SK-N-MC (cell line): ENCODE measurements at places on chromosomes 5 and 9.

DNA sequence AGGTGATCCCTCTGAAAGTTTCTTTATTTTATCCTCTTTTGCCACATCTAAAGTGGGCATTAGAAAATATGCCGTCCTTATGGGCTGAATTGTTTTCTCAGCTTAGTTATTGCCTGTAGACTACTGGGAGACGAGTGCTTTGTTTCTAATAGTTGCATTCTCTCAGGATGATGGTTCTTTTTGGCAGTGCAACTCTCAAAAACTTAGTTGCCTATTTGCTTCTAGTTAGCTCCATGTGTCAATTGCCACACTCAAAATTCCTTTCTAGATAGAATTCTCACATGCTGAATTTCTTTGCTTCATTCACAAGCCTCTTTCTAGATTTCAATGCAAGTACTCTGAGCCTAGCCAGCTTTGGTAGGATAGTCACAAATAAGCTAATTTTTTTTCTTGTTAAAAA is 155.5 kb downstream of the FGF10 start:
- DNase-seq = no peak

GRCh38 chr5:144644317-144644716 is 473.6 kb downstream of the KCTD16 start:
- DNase-seq = no peak

DNA sequence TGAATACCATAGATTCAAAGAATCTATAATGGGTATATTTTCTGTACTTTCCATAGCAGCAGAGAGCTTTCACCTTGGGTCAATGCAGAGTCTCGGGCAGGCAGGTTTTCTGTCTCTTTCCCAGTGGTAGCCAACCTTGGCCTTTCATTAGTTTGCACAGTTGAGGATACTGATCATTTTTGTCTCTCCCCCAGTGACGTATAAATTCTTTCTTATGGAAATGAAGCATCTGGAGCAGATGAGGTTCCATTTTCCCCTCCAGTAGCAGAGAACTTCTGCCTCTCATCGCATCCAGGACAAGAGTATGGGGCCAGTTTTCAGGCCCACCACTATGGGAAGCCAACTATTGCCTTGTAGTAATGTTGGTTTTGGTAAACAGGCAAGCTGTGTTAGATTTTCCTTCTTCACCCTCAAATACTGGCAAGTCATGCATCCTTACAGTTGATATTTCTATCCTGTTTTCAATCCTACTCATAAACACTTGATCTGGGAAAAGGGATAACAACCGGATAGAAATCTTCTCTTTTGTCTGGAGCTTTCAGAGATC is 845.2 kb upstream of the CDH18 start:
- no peak for DNase-seq

GRCh38 chr9:78397454-78397853 is 100.5 kb downstream of the PSAT1 start:
- no peak for DNase-seq

- DNase-seq = no peak
These were observed 151.9 kb downstream of the C9orf152 start for GRCh38 chr9:110056062-110056461.

GRCh38 chr5:120504057-120504456 is 40.0 kb downstream of the PRR16 start:
- DNase-seq = no peak

DNA sequence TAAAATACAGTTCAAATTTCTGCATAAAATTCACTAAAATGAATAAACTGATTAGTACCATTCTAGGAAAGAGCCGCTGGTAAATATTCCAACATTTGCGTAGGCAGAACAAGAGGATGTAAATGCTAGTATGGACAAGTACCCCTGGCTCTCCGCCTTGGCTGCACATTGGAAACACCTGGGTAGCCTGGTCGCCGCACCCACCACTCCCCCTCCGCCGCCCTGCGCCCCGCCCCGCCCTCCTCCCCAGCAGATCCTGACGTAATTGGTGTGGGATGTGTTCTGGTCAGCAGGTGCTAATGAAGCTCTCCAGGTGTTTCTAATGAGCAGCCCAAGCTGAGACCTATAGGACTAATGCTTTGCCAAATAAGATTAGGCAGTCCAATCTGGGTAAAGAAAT is 225.7 kb downstream of the FRMD3 start:
- no peak for DNase-seq

DNA sequence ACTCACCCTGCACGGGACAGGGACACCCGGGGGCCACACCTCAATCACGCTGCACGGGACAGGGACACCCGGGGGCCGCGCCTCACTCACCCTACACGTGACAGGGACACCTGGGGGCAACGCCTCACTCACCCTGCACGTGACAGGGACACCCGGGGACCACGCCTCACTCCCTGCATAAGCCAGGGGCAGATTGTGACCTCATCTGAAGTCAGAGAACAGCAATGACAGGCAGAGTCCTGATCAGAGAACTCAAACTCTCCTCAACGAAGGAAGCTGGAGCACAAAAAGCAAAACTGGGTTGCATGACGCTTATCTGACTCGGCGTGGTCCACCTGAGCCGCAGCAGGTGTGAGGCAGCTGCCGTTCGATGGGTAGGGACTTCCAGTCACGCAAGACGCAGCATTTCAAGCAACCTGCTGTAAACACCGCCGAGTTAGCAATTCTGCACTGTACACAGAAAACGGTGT is 3.2 kb downstream of the TERT start:
- no peak for DNase-seq

DNA sequence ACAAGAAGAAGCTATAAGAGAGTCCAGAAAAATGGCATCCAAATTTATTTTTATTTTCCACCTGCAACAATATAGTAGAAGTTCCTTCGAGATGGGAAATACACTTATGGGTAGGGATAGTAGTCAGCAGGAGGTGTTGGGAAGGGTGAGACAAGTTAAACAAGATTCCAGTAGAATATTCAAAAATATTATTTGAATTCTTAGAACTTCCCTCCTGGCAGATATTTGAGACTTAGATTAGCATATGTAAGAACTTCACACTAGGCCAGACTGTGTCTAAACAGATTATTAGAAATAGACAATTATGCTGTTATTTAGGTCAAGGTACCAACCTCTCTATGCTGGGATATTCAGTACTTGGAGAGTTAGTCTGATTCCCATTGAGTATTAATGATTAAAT is 108.7 kb downstream of the PLK2 start:
- DNase-seq = no peak

DNA sequence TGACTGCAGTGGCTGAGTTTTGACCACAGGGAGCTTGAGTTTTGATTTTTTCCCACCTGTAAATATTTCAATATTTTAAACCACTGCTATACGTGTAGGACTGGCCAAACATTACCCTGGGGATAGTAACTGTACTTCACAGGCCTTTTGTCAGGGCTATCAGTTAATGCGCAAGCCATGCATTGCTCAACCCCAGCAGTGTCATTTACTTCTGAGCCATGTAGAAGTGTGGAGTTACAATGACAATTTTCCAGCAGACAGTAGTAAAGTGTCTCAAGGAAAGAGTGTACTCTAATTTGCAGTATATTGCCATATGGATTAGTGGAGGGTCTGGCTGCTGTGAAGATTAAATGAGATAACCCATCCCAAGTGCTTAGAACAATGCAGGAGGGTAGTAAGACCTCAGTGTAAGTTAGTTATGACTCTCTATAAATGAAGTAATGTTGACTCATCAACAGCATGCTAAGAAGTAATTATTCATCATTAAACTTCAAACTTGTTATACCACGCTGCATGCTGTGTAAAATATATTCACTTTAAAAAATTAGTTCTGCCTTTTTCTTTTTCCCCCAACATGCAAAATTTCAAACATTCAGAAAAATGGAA is 489.2 kb downstream of the KDM4C start:
- no peak for DNase-seq

DNA sequence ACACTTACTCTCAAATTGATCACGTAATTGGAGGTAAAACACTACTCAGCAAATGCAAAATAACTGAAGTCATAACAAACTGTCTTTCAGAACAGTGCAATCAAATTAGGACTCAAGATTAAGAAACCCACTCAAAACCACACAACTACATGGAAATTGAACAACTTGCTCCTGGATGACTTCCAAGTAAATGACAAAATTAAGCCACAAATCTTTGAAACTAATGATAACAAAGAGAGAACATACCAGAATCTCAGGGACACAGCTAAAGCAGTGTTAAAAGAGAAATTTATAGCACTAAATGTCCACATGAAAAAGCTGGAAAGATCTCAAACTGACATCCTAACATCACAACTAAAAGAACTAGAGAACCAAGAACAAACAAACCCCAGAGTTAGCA is 540.5 kb upstream of the CDH18 start:
- no peak for DNase-seq

DNA sequence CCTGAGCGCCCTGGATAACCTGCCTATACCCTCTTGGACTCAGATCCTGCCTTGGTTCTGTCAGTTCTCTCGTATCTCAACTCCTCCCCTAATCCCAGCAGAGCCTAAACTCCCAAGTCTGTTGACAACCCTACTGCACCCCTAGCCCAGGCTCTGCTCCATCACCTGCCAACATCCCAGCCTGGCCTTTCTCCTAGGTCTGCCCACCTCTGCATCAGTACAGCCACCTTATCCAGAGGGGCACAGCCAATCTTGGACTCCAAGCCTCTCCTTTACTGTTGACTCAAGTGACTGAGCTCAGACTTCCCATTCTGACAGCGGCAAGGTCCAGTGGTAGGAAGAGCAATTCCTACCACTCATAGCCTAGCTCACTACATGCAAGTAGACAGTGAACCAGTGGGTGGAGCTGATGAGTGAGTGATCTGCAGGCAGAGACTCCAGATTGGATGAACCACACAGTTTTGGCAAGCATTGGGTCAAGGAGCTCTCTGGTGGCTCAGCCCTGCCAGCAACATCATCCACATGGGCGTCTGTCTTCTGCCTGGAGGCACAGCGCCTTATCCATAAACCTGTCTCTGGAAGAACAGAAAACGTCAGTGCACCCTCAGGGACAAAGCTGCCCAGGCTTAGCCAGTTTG is 26.5 kb downstream of the TRMO start:
- no peak for DNase-seq

- no peak for DNase-seq
These were observed 60.3 kb downstream of the S1PR3 start for GRCh38 chr9:89051421-89052025.

DNA sequence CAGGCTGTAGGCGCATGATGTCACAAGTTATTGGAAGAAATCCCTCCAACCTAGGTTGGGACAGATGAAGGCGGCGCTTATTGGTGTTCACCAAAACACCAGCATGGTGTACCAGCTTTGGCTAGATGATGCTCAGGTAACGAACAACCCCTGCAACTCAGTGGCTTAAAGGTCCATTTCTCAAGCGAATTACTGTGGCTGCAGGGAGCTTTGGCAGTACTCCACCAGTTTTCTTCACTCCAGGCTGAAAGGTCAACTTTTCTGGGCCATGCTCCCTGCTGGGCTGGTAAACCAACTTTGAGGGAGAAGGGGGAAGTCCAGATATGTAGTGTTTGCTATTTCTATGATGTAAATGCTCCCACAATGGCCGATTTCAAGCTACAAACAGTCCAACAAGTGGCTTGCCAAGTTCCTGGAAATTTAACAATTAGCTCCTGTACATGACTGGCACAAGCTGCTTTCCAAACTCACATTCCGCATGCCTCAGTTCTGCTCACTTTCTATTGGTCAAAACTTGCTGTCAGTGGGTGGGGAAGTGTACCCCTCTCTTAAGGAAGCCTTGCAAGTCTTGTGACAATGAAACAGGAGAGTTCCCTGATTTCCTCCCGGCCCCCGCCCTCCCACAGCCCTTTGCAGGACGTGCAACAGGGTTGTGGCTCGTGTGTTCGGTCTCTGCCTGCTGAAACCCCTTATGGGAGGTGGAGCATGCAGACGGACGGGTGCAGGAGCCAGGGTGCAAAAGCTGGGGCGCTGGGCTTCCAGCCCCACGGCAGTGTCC is 588 bp upstream of the ZBED3 start:
- no peak for DNase-seq

- no peak for DNase-seq
These were observed 47.2 kb upstream of the COX7C start for GRCh38 chr5:86570427-86571083.

- no peak for DNase-seq
These were observed 1377.5 kb upstream of the CDH9 start for GRCh38 chr5:28415791-28416443.
